ENCODE measurements at places on chromosomes 7 and 10.

GRCh38 chr10:62760401-62760800 is 44.1 kb upstream of the ADO start:
- DNase-seq, result no peak

DNA sequence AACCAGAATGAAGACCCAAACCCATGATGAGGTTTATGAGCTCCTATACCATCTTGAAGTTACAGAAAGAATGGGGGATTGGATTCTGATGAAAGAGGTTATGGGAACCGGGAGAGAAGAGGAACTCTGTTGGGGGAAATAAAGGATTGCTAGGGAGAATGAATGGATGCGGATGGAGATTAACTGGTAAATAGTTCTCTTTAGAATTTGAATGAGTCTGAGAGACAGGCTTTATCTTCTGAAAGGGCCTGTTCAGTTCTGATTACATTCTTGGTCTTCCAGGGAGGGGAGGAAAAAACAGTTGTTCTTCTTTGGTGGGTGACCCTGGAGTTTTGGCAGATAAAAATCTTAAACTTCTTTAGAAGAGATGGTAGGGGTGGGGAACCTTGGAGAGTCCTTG is 13.9 kb downstream of the SUGCT start:
- no peak for DNase-seq

GRCh38 chr10:7121154-7121797 is 289.6 kb downstream of the SFMBT2 start:
- peak; percentile 13 for DNase-seq

- DNase-seq, result no peak
Measured at GRCh38 chr10:78338717-78339116, 305.1 kb downstream of the RPS24 start.

DNA sequence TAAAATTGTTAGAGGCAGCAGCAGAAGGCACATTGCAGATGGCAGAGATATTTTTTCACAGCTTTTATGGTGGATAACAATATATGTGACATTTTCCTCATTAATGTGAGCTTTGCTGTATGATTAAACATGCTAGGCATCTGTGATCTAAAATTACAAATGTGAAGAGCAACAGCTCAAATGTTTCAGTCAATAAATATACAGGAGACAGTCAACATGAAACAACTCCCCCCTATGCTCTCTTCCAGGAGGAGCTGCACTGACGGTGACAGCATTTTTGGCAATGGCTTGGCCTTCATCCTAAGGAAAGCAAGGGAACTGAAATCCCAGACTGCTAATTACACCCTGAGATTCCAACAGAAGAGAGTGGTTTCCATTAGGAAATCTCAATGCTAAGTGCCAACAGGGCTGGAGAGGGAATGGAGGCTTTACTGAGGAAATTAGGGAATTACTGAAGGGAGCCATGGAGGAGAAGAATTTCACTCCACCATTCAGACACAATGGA is 51.4 kb upstream of the GRB10 start:
- no peak for DNase-seq

DNA sequence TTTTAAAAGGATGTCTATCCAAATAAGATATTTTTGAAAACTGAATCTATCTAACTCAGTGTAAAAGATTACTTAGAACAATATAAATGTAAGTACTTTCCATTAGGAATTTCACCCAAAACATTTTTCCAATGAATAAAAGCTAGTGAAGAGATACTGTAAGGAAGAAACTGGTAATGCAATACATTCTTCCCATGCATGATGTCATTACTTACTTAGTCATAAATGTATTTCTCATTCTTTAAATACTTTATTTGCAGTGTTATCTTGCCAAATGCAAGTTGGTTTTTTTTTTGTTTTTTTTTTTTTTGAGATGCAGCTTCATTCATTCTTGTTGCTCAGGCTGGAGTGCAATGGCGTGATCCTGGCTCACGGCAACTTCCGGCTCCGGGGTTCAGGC is 265.6 kb downstream of the PHF14 start:
- DNase-seq, result no peak

GRCh38 chr10:9051328-9051974 is 997.0 kb downstream of the GATA3 start:
- no peak for DNase-seq

DNA sequence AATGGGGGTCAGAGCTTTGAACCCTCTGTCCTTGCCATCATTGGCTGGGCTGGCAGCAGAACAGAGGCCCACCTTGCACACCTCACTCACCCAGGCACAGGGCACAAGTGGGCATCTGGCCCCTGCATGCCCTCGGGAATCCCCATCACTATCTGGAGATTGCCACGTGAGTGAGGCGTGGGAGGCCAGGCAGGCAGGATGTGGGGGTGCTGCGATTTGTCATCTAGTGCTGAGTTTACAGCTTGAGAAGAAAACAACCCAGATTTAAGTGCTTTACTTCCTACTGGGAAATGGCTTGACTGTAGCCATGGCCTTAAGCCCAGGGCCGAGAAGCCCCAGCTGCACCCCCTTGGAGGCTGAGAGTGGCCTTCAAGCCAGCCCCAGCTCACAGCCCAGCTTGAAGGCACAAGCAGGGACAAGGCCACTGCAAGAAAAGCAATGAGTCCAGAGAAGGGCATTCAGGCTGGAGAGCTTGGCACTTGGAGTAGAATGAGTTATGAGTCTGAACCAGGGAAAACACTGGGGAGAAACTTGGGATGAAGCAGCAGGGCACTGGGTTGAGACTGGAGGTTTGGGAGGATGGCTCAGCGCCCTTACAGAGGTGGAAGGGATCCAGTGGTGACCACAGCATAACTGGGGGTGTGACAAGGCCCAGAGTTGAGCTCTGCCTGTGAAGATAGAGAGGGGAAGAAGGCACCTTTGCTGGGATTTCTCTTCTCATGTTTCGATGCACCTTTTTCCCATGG is 123.0 kb downstream of the CXCL12 start:
- peak; percentile 17 for DNase-seq

GRCh38 chr7:154919344-154920225 is 83.3 kb downstream of the PAXIP1 start:
- no peak for DNase-seq

DNA sequence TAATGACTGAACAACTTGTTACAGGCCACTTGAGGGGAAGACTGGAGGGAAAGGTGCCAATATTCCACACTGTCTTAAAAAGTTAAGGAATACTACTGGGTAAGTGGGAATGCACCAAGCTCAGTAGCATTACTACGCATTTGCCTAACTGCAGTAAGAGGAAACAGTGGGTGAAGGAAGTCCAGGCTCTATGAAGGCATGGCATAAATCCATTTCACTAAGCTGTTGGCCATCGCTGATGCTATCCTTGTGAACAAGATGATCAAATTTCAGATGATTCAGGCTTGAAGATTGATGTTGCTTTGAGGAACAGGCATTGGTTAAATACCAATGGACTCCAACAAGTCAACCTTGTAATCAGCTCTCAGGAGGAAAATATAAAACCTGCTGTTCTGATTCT is 44.2 kb upstream of the TES start:
- DNase-seq, result no peak
